ENCODE measurements at places on chromosomes 16 and 17.

DNA sequence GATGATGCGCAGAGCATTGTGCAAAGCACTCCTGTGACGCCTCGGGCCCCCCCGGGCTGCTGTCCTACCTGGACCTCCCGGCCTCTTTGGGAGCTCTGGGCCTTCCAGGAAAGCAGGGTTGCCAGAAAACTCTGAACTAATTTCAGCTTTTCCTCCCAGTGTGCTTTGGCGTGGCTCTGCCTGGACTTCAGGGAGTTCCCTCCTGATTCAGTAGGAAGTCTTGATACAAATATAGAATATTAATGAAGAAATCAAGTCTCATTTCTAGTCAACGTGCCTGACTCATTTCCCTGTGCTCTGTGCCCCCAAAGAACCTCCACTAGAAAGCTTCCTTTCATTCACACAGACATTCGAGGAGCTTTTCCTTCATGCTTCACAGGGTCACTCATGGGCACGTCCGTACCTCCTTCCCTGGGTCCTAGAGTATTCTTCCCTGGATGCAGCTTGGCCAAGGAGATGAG, 84.0 kb upstream of the NOL11 start:
- peak; percentile 44 for DNase-seq

DNA sequence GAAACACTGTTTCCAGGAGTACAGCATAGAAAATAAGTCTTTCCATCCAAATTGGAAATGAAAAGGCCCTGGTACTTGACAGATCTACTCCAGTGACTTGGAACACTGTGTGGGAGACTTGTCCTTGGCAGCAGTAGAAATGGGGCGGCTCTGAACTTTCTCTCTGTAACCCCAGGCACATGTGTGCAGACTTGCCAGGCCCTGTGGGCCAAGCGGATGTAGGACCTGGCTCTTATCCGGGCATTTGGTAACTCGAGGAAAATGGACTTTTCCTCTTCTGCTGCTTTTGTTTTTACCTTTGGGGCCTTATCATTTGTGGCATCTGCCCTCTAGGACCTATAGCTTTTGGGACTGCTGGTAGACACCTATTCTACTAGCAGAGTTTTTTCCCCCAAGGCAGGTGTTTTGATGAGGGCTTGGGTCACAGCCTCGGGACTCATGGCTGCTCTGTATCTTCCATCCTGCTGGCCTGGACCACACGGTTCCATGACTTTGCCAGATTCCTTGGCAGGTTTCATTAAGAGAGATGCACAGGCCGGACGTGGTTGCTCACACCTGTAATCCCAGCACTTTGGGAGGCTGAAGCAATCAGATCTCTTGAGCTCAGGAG, 43.5 kb downstream of the SMPD3 start:
- no peak for DNase-seq

GRCh38 chr16:29012913-29013553, 28.2 kb downstream of the LAT start:
- DNase-seq = no peak

- DNase-seq = no peak
Measured at GRCh38 chr17:41909088-41909487, 9.7 kb downstream of the ACLY start.

DNA sequence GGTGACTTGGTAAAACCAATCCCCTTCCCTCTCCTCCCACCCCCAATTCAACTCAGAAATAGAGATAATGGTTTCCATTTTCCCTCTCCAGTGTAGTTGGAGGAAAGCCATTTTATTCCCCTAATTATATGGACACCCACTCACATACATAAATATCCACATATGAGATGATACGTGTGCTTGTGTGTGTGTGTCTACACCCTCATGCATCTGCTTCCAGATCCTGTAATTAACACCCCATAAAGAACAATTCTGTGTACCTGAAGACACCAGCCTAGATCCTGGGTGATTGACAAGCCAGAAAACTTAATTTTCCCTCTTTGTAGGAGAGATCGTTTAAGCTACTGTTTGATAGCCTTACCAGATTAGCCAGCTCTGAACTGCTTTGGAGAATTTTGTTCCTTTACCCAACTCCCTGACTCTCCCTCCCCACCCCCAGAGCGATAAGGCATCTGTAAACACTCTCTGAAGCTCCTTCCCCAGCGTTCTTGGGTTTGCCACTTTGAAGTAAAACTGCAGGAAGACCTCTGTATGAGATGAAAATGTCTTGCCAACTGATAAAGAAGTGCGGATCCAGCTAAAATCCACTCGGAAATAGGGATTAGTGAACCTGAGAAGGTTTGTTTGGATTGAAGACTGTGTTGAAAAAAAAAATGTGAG, 175.7 kb downstream of the RGS9 start:
- no peak for DNase-seq

GRCh38 chr16:85055493-85056210, 28.1 kb downstream of the KIAA0513 start:
- DNase-seq = peak; percentile 27

GRCh38 chr17:82334204-82334621, 647 bp upstream of the SECTM1 start:
- no peak for DNase-seq

GRCh38 chr16:84555418-84556196, 51.1 kb upstream of the MEAK7 start:
- DNase-seq = no peak
